GM23338 (cell line): ENCODE measurements at places on chromosomes 4 and X. TPM values are rescaled to one million over a fixed set of nuclear protein-coding genes. Genes with fewer than 3 reads are reported as not detected.

DNA sequence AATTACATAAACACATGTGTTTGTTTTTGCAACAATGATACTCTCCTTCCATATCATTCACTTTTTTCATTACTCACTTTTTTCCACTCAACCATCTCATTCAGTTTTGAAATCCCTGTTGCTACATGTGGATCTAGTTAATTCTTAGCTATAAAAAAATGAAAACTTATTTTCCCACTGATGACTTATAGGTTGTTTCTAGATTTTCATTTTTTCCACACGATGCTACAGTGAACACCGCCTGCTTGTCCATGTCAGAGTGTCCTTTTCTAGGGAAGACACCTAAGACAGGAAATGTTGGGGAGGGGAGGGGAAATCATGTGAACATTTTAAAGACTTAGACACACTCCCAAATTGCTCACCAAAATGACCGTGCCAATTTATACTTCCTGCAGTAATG lies 70.2 kb downstream of the SUPT20HL2 start:
- DNase-seq, result no peak

- peak; percentile 17 for DNase-seq
Measured at GRCh38 chrX:53374923-53375322, 47.5 kb downstream of the SMC1A start.

GRCh38 chr4:168337550-168337940 lies 19.0 kb upstream of the DDX60 start:
- no peak for DNase-seq

DNA sequence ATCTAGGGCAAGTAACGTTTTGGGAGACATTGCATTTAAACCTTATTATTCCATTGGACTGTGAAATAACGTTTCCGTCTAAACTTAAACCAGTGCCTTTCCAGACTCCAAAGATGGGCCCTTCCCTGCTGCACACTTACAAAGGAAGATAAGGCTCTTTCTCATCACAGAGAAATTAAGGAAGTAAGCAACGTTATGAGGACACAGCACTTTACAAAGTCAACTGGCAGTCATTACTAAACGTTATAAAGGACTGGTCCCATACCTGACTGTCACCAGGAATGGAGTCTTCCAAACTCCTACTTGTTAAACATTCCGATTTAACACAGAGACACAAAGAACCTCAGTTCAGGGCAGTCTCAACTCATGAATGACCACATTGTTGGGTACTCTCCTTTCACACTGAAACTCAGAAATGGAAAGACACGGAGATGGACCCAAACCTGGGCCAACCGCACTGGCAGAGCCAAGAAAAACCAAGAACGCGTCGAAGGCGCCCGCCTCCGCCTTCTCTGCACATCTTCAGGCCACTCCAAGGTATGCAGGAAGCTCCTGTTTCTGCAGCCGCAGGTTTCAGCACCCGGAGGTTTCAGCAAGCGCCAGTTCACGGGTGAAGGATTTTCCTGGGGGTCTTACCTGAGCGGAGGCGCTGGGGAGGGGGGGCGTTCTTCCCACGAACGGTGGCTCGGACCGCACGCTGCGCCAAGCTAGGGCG lies 670 bp downstream of the PAPSS1 start:
- peak; percentile 71 for DNase-seq

DNA sequence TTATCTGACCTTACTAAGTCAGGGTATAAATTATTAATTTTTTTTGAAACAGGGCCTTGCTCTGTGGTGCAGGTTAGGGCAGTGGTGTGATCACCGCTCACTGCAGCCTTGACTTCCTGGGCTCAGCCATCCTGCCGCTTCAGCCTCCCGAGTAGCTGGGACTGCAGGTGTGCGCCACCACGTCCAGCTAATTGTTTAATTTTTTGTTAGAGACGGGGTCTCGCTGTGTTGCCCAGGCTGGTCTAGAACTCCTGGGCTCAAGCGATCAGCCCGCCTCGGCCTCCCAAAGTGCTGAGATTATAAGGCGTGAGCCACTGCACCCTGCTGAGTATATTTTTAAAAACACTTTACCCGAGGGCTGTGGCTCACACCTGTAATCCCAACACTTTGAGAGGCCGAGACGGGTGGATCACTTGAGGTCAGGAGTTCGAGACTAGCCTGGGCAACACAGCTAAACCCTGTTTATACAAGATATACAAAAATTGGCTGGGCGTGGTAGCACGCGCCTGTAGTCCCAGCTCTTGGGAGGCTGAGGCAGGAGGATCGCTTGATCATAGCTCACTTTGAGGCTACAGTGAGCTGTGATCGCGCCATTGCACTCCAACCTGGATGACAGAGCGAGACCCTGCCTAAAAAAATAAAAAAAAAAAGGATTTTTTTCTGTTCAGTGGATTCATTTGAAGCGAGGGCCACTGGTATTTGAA lies 721 bp upstream of the TBC1D25 start:
- no peak for DNase-seq

- DNase-seq, result no peak
Measured at GRCh38 chrX:12446342-12447075, 308.2 kb downstream of the FRMPD4 start.

DNA sequence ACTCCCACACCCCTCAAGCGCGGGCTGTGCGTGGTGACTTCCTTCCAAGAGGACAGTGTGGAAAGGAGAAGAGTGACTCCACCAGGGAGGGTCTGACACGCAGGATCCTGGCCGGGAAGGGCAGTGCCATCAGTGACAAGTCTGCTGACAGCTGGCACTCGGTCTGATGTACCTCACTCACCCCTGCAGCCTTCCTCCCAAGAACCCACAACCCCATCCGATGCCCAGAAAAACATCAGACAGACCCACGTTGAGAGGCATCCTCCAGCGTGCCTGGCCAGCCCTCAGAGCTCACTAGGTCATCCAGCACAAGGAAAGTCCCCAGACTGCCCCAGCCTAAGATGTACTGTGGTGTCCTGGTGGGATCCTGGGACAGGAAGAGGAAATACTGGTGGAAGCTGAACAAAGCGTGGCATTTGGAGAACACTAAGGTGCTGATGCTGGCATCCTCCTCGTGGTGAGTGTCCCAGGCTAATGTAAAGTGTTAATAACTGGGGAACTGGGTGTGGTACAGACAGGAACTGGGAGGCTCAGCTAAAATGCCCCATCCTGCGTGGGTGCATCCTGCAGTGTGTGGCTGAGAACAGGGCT lies 200.0 kb upstream of the PSAPL1 start:
- DNase-seq, result no peak

DNA sequence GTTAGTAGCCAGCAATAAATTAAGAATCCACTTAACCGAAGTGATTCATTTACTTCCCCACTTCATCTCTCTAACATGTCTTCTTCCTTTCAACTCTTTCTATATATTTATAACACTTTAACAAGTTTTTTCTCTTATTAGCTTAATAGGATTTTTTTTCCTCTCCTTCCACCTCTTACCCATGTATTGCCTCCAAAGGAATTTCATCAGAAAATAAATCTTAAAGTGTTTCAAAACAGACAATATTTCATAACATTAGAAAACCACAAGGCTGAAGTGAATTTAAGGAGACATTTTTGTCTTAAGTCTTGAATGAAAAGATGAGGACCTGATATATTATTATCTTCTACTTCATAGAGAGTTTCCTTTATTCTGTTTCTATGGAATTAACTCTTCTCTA lies 101.5 kb downstream of the PDGFC start:
- no peak for DNase-seq

GRCh38 chr4:64146030-64146429 lies 263.2 kb downstream of the TECRL start:
- no peak for DNase-seq

MTMR8 gene
- 2.8 and 8.8 TPM in 2 replicates for total RNA-seq

BEX1 gene
- 52.9 and 74.7 TPM in 2 replicates for total RNA-seq

YIPF7 gene
- not detected in 2 replicates for total RNA-seq
